ENCODE measurements at places on chromosomes 4 and X. TPM values are rescaled to one million over a fixed set of nuclear protein-coding genes. Genes with fewer than 3 reads are reported as not detected.

The SERPINA7 gene
- not detected for total RNA-seq

The MMRN1 gene
- not detected for total RNA-seq

The PNMA3 gene
- total RNA-seq: 0.20 TPM

The LONRF3 gene
- total RNA-seq: 1.7 TPM

The EGFL6 gene
- total RNA-seq: not detected

The PPP4R3C gene
- not detected for total RNA-seq

The GABRA4 gene
- total RNA-seq: not detected

The SORBS2 gene
- total RNA-seq: 0.89 TPM

The EDA gene
- total RNA-seq: 0.54 TPM

The COX7B2 gene
- not detected for total RNA-seq

The SPANXC gene
- total RNA-seq: not detected

The TMPRSS11B gene
- total RNA-seq: not detected

The CLDN34 gene
- not detected for total RNA-seq

The RHOXF1 gene
- not detected for total RNA-seq

The MAGEC1 gene
- 0.05 TPM for total RNA-seq

The PASD1 gene
- total RNA-seq: not detected

The FAM156B gene
- total RNA-seq: 7.9 TPM

The TRAM1L1 gene
- total RNA-seq: 0.50 TPM

The ZNF630 gene
- total RNA-seq: 0.27 TPM

The GLRA3 gene
- 0.05 TPM for total RNA-seq

The NSUN7 gene
- total RNA-seq: 0.39 TPM

The PLXNB3 gene
- 4.1 TPM for total RNA-seq

The AREG gene
- 23.9 TPM for total RNA-seq

The MAD2L1 gene
- 44.1 TPM for total RNA-seq

The NAP1L5 gene
- 2.1 TPM for total RNA-seq

The TLR8 gene
- not detected for total RNA-seq

The KDM5C gene
- 58.9 TPM for total RNA-seq

The C4orf33 gene
- total RNA-seq: 4.0 TPM

The RNF212 gene
- 0.81 TPM for total RNA-seq

The BEND2 gene
- not detected for total RNA-seq

The TLL1 gene
- 0.11 TPM for total RNA-seq

The MAGEE2 gene
- total RNA-seq: not detected

The SUPT20HL2 gene
- total RNA-seq: not detected

The TCP11X2 gene
- not detected for total RNA-seq

The PDGFC gene
- 3.4 TPM for total RNA-seq

The OPHN1 gene
- 1.9 TPM for total RNA-seq

The SNCA gene
- 0.29 TPM for total RNA-seq

The CENPVL3 gene
- 0.11 TPM for total RNA-seq

The SHROOM4 gene
- not detected for total RNA-seq

The BTK gene
- total RNA-seq: not detected

The CT83 gene
- not detected for total RNA-seq

The F11 gene
- not detected for total RNA-seq

The KIT gene
- total RNA-seq: 0.02 TPM

The MAP7D2 gene
- total RNA-seq: 6.3 TPM

The ELOVL6 gene
- 19.5 TPM for total RNA-seq

The NXF2 gene
- total RNA-seq: not detected

The TMEM185A gene
- 25.3 TPM for total RNA-seq

The GUCY1A1 gene
- not detected for total RNA-seq

The COL4A6 gene
- total RNA-seq: 16.9 TPM

The MAGEB1 gene
- not detected for total RNA-seq

The CFAP47 gene
- not detected for total RNA-seq

The FRG2 gene
- 0.07 TPM for total RNA-seq

The SSX3 gene
- not detected for total RNA-seq

The ADRA2C gene
- 11.5 TPM for total RNA-seq

The GABRB1 gene
- total RNA-seq: not detected

The CRMP1 gene
- total RNA-seq: 5.3 TPM

The OR13H1 gene
- not detected for total RNA-seq
